ENCODE measurements at places on chromosomes 2 and 18. TPM values are rescaled to one million over a fixed set of nuclear protein-coding genes. Genes with fewer than 3 reads are reported as not detected.

Gene PLGLB1
- total RNA-seq = 0.34 TPM

Gene CD207
- total RNA-seq = not detected

- peak; percentile 27 for DNase-seq
Measured at GRCh38 chr18:48408727-48409590, at the start of gene ZBTB7C. ZBTB7C (minus strand) TSS chr18:48409383.

Gene RUFY4
- total RNA-seq = not detected

- DNase-seq = no peak
Measured at GRCh38 chr2:135473567-135473966, 57.5 kb downstream of the ZRANB3 start.

- DNase-seq = peak; percentile 50
Measured at GRCh38 chr2:179422037-179422643, 157.5 kb upstream of the SESTD1 start.

Gene ABCB11
- total RNA-seq = not detected

Gene NEU2
- total RNA-seq = not detected

GRCh38 chr2:17166506-17166905 is 351.7 kb downstream of the RAD51AP2 start:
- DNase-seq = peak; percentile 54

Gene SKOR2
- not detected for total RNA-seq

- no peak for DNase-seq
Measured at GRCh38 chr2:147520817-147521216, 324.0 kb upstream of the ACVR2A start.

DNA sequence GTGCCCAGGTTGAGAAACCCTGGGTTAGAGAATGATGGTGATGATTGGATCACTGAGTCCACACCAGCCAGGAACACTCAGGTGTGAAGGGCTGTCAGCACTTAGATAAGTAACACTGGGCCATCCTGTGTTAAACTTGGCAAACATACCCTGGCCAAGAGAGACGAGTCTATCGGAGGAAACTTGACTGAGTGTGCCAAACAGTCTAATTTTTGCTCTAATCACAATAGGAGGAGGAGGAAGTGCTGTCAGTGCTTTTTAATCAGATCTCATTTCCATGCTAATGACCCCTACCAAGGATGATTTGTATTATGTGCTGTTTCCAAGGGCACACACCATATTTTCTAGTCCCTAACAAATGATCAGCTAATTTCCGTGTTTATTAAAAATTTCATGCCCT is 63.8 kb upstream of the SEC11C start:
- DNase-seq = no peak

DNA sequence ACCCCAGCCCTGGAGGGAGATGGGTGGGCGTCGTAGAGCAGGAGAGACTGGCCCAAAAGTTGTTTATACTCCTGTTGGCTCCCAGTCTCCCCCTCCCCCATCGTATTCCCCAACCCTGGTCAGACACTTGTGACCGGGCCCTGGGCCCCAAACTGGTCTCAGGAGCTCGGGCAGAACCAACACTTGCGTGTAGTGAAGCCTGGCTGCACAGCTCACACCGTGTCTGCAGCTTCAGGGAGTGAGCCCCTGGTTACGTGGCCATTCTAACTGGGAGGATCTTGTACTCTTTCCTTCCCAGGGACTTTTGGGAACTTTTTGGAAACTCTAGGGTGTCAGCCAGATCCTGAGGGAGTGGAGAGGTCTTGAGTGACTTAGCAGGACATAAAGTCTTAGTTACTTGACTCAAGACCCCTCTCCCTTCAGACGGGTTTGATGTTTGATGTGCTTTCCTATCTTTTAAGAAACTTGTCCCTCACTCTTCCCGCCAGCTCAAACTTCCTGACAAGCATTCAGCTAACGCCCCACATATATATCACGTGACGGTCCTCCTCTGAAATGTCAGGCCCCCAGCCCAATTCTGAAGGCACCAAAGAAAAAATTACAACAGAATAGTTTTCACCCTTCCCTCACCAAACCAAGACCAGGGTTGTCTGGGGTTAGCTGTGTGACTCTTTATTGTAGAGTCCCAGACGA is 2.3 kb downstream of the PKDCC start:
- no peak for DNase-seq

Gene ERICH2
- not detected for total RNA-seq

DNA sequence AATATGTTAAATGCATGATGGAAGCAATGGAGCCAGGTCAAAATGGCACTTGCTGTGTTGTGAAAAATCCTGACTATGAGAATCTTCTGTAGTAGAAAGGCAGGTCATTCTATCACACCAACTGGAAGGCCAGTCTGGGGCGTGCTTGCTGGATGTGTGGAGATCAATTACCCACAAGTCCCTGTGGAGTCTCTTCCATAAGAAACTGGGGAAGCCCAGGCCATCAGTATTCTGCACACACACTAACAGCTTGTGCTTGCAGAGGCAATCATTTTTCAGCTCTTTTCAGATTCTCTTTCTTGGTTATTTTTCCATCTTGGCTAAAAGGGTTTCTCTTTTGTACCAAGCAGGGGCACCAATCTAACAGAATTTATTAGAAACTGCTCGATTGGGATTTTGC is 190.8 kb downstream of the SLC8A1 start:
- DNase-seq = no peak

DNA sequence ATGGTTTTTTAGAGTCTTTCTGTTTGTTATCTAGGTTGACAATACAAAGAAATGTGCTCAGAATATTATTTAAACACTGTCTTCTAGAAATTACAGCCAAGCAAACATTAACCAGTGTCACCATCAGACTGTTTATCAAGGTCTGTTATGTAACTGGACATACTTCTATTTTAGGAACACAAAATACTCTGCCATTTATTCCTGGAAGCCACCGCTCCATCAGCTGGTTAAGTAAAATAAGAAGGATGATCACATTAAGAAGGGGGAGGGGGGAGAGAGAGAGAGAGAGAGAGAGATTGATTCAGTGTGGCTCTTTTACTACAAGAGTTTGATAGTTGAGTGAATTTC is 47.9 kb downstream of the MBP start:
- DNase-seq = no peak

DNA sequence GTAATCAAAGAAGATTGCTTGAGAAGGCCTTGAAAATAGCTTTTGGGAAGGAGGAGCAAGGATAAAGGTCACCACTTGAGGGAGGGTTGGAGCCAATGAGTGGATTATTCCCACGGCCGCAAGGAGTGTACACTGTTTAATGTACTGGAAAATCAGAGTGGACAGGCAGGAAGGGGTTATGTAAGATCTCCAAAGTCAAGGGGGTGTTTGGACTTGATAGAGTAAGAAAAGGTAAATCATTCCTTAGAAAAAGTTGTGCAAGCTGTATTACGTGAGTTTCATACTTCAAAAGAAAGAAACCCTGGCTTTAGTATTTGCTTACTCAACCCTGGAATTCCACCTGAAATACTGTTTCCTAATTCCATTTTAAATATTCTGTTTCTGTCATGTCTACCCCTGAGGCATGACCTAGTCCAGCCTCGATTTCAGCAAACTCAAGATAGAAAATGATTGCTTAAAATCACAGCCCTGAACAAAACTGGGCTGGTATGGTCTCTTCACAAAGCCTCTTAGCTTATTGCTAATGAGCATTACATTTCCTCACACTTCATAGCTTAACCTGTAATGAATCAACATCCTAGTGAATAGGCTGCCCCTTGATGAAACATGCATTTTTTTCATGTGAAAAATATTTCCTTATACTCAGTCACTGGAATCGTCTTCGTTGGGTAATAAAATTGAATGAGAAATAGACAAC is 1.1 kb downstream of the MREG start:
- peak; percentile 72 for DNase-seq

Gene PPP1R1C
- not detected for total RNA-seq

GRCh38 chr18:74517236-74517630 is 17.1 kb upstream of the CNDP1 start:
- no peak for DNase-seq

DNA sequence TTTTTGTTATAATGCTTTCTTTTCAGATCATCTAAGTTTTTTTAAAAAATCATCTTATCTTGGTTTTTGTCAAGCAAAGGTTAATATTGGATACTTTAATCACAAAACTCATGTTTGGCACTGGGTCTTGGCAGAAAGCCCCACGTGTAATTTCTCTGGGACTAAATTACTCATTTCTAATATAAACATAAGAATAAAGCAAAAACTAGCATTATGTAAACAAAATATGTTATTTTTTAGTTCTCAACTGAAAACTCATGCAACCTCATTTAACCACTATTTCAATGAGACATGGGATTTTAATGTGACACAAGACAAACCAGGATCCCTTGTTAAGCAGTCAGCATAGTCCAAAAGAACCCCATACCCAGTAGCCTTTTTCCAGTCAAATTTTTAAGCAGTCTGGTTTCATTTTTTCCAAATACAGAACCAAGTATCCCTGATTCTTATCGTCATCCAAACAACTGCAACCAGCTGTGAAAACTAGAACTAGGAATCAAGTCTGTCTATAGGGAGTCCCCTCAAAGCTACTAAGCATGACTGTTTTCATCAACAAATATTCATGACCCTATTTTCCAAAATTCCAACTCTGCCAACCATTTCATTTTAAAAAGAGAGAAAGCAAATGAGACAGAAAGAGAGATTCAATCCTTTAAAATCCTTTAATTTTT is 27.1 kb downstream of the PID1 start:
- no peak for DNase-seq

Gene CTLA4
- not detected for total RNA-seq

DNA sequence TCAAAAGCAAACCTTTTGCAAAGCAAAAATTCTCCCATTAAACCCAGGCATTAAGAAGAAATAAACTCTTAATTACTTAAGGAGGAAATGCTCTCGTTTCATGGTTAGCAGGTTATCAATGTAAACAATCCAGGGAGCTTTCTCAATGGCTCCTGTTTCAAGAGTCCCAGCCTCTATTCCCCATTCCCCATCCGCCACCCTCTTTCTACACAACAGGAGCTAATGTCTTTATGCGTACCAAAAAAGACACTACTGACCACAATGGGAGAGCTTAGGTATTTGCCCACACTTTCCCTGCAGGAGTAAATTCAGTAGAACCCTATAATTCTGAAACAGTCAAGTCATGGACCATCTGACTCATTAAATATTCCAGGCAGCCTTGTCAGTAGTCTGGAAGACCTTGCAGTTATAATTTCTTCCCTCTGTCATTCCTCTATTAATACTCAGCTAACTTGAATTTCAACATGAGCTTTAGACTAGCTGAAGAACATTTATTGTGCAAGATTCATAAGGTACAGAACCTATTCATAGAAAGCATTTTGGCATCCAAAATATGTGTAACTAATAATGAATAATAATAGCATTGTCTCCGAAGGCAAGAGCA is 48.6 kb downstream of the SLC8A1 start:
- DNase-seq = no peak

- DNase-seq = no peak
Measured at GRCh38 chr2:60306267-60306861, 247.1 kb downstream of the BCL11A start.

GRCh38 chr2:138293549-138293948 is 208.0 kb upstream of the SPOPL start:
- DNase-seq = no peak

GRCh38 chr2:72233211-72233610 is 85.5 kb upstream of the CYP26B1 start:
- DNase-seq = no peak

DNA sequence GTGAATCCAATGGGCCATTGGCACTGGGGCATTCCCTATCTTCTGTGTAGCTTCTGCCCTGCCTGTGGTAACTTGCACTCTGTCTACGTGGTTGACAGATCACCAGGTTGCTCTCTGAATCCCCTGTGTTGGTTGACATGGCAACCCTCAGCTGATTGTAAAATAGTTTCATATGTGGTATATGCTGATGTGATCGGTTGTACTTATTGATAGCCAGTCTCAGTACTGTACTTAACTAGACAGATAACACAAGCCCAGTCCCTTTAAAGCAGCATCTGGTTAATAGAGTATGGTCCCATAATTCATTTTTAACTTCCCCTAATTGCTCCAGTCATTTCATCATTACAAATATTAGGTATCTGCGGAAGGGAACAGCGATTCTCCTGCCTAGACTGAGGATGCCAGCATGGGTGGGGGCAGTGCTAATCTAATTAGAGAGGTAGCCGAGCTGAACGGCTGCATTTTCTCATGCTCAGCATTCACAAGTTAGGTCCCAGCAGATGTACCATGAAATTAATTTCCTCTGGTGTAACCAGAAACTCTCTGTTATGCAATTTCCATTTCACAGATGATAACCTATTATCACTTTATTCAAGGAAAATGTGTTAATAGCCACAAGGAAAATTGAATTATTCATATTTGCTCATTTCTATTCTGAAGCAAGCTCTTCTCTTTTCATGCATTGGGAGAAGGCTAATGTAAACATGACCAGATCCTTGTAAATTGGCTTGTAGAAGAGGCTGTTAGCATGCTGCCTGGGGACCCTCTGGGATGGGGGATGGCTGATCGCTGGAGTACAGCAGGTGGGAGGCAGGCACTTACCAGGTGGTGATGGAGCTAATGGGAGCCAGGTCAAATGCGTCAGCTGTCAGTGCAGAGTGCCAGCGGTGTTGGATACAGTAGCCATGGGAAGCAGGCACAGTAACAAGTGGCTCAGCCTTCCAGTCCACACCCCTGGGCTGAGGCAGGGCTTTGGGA is 608.3 kb downstream of the GALR1 start:
- no peak for DNase-seq

GRCh38 chr2:102420290-102420689 is 2.7 kb upstream of the IL18RAP start:
- no peak for DNase-seq

DNA sequence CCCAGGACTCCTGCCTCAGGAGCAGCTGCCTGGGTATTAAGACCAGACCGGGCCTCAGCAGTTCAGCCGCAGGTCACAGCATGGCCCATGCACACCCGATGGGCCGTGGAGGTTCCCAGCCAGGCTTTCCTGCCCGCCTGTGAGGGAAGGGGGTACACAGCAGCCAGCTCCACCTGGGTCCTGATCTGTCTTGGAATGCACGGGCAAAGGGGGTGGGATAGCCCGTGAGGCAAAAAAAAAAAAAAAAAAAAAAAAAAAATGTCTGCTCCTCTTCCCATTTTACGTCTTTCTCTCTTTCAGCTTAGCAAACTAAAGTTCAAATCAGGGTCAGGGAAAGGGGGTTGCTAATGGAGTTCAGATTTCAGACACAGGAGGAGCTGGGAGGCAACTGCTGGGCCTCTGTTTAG is 385.2 kb downstream of the TNS1 start:
- DNase-seq = no peak

DNA sequence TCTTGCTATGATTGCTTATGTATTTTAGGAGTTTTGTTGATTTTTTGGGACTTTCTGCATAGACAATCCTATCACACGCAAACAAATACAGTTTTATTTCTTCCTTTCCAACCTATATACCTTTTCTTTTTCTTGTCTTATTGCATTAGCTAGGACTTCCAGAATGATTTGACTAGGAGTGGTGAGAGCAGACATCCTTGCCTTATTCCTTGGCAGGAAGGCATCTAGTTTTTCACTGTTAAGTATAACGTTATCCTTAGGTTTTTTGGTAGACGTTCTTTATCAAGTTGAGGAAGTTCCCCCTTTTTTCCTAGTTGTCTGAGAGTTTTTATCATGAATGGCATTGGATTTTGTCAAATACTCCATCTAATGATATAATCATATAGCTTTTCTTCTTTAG is 25.8 kb downstream of the EHBP1 start:
- DNase-seq = no peak

Gene ARHGAP25
- total RNA-seq = not detected

GRCh38 chr2:215532844-215533243 is 97.0 kb upstream of the FN1 start:
- DNase-seq = no peak
